ENCODE measurements at places on chromosomes 16 and 17.
A peak's percentile ranks its signal among the peaks of the same experiment; 100 is the strongest.

- no peak for DNase-seq
These were observed 15.4 kb upstream of the TMEM220 start for GRCh38 chr17:10745231-10745630.

DNA sequence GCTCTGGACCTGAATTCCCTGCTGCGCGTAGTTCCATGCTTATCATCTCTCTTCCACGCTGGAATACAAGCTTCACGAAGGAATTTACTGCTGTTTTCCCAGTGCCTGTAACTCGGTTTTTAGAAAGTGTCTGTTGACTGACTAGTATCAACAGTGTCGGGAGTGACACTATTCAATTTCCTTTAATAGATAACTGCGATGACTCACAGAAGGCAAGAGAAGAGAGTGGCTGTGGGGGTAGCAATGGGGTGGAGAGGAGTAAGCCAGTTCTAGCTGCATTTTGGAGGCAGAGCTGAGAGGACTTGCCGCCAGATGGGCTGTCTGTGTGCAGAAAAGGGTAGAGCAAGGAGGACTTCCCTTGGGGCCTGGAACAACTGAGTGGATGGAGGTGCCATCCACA lies 25.2 kb downstream of the B4GALNT2 start:
- DNase-seq, result no peak

GRCh38 chr16:73735954-73736353 lies 560.7 kb upstream of the PSMD7 start:
- no peak for DNase-seq

DNA sequence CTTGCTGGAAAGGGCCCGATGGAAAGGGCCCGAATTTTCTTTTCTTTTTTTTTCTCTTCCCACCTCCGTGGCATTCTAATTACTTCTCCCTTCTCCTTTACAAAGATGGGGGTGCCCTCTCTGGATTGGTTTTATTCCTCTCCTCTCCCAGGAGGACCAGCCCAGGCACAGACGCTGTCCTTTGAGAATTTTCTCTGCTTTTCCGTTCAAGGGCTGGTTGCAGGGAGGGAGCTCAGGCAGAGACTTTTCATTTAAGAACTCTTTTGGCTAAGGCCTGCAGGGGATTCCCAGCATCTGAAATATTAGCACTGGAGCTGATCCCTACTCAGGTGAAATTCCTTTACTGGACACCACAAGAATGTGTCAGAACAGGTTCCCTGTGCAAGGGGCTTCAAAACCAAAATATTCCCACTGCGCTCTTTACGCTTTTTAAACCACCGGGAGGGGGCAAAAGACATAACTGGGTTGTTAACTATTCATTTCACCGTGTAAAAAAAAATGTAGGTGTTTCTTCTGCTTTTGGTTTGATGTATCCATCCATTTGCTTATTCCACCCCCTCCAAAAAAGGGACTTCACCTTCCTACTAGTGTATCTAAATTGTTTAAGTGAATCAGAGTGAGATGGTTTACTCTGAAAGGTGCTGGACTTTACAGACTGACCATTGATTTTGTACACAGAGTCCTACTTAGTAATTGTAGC lies 1.4 kb downstream of the NFAT5 start:
- no peak for DNase-seq

- DNase-seq, result no peak
These were observed 409.6 kb downstream of the SOX9 start for GRCh38 chr17:72530454-72530853.

GRCh38 chr17:41625602-41626001 lies 1.2 kb upstream of the KRT17 start:
- DNase-seq, result no peak

DNA sequence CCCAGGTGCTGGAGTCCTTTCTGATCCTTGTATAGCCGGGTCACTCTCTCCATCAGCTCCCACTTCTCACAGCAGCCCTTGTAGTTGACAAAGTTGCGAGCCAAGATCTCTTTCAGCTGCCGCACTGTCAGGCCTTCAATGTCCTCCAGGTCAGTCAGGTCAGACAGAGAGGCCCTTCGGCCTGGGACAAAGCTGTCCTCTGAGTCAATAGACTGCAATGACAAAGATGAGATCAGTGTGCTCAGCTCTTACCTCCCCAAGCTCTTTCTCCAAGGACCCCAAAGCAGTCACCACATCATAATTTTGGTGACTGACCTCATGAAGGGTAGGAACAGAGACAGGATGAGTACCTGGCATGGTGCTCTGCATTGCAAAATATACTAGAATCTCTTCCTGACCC lies 36.1 kb downstream of the LIG3 start:
- DNase-seq, result no peak

- DNase-seq, result no peak
These were observed 181.8 kb downstream of the C16orf95 start for GRCh38 chr16:87135246-87136030.

- no peak for DNase-seq
These were observed 18.1 kb downstream of the KCNJ12 start for GRCh38 chr17:21394265-21394664.

GRCh38 chr17:4978726-4979125 lies 8.7 kb downstream of the CAMTA2 start:
- DNase-seq, result no peak

GRCh38 chr17:47690121-47690520 lies 3.8 kb upstream of the TBKBP1 start:
- DNase-seq, result peak; percentile 30

DNA sequence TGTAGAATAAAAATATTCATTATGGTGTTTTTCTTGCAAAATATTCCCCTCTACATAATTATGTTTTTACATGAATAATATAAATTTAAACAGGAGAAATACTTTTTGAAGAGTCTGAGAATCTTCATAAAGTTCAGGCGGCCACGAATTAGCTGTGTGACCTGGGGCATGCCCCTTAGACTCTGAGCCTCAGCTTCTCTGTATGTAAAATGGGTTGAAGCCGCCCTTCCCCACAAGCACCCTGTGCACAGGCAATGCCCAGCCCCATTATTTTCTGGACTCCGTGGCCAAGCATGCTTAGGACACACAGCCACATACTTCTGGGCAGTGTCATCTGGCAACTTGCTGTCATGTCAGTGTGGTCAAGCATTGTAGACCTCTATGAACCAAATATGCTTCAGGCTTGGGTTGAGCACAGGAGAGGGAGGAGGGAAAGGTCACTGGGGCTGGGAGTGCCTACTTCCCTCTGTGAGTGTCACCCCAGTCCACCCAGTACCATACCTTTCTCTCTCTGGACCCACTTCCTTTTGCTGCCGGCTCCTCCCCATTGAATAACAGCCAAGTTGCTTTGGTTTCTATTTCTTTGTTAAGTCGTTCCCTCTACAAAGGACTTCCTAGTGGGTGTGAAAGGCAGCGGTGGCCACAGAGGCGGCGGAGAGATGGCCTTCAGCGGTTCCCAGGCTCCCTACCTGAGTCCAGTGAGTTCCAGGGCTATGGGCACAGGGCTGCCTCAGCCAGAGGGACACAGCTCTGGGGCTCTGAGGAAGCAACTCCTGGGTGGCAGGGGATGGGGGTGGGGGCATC lies at the start of gene LGALS9:
LGALS9 (plus strand) TSS at position 582 of the 804 bp plus-strand sequence; CDS start at position 660, 78 bp downstream.
- DNase-seq, result peak; percentile 32

DNA sequence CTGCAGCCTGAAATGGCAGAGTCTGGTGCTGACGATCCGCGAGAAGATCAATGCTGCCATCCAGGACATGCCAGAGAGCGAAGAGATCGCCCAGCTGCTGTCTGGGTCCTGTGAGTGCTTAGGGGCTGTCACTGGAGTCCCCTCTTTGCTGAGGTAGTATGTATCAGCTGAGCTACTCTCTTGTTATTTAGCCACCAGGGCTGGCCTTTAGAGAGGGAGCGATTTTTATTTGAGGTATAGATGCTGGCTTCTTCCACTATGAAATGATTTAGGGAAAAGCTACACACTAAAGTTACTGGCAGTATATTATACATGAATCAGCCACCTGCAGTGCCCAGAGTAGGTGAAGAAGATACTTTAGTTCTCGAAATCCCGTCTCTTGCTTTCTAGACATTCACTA lies 2.6 kb downstream of the CDK5RAP3 start:
- no peak for DNase-seq

All from D341Med (cell line).